ENCODE measurements at places on chromosomes 11 and 22.

- DNase-seq, result no peak
Observed at GRCh38 chr11:100719809-100720221, 32.7 kb downstream of the ARHGAP42 start.

DNA sequence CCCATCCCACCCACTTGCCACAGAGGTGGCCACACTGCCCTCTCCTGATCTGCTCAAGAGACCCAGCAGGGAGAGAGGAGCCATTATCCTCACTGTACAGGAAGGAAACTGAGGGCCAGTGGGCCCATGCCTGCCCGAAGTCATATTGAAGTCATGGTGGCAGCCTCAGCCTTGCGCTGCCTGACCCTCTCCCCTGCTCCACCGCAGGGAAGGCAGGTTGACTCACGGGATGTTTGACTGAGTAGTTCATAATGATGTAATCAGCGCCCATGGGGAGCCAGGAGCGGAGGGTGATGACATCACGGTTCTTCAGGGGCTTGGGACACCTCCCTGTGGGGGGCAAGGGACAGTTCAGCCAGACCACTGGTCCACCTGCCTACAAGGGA is 6.1 kb upstream of the ARAP1 start:
- DNase-seq, result no peak

GRCh38 chr11:70443773-70444030 is 45.4 kb downstream of the CTTN start:
- no peak for DNase-seq

GRCh38 chr22:33666279-33666960 is 253.9 kb downstream of the LARGE1 start:
- no peak for DNase-seq

- no peak for DNase-seq
Observed at GRCh38 chr11:78742430-78742829, 167.8 kb upstream of the NARS2 start.

DNA sequence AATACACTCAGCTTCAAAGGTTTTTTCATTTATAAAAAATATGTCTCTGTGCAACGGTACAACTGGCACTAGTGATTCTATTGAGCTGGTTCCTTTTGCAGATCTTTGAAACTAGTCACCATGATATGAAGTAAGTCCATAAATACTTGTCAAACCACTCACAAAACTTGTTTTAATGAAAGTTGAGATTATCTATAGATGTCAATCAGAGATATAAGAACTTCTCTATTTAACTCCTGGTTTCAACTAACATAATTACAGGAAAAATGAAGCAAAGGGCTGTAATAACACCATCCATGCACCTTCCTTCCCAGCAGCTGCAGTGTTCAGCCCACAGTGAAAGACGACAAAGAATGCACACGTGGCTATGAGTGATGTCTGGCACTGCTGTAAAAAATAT is 44.7 kb downstream of the TMEM123 start:
- DNase-seq, result no peak

DNA sequence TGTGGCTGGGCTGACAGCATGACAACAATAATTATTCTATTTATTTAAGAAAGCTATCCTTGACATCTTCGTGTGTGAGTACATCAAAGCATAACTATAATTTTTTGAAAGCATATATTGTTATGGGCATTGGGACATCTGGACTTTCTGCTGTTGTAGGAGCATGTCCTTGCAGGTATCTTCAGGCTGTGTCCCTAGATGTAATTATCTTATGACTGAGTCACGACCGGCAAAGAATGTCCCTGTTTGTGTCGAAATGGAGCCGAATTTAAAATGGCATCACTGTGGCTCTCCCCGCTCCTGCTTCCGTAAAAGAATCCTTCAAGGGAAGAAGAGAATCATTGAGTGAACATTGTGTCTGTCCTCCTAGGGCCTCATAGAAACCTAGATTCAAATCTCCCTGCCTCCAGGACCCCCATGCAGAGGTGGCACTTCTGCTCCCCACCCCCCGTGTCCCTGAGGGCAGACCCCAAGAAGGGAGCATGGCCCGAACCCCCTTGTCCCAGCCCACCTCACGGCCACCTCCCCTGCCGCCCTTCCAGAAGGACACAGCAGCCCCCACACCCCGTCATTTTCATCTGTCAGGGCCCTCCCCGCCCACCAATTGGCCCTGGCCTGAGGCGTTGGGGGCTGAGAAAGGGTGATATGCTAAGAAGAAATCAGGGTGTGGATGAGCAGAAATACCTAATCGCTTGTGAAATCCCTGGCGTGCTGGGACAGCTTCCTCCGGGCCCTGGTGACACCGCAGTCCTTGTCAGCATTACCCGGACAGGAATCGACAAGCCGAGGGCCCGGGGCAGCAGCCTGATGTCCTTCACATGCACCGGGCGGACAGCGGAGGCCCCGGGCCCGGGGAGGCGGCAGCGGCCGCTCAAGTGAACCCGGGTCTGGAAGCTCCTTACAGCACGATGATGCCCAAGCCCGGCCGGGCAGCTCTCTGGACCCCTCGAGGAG is 48.6 kb upstream of the SLC22A12 start:
- no peak for DNase-seq
